ENCODE measurements at places on chromosomes 3 and 15.

- peak; percentile 46 for DNase-seq
Measured at GRCh38 chr15:80779658-80780415, 667 bp downstream of the CEMIP start.

DNA sequence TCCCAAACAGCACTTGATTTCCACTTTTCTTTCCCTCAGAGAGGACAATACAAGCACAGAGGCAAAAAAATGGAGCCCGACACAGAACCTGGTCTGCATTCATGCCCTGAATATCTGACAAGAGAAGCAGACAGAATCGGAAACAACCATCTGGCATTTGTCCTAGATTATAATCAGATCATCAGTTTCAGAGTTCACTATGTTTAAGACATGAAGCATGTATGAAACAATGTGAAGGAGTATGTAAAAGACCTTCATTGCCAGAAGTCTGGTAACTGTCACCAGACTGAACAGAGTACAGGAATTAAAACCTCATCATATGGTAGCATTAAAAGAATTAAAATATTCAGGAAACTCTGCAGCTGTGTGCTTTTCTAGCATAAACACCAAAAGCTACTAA lies 65.0 kb downstream of the SETD2 start:
- no peak for DNase-seq

GRCh38 chr3:107916171-107916570 lies 174.7 kb downstream of the CD47 start:
- DNase-seq: no peak

DNA sequence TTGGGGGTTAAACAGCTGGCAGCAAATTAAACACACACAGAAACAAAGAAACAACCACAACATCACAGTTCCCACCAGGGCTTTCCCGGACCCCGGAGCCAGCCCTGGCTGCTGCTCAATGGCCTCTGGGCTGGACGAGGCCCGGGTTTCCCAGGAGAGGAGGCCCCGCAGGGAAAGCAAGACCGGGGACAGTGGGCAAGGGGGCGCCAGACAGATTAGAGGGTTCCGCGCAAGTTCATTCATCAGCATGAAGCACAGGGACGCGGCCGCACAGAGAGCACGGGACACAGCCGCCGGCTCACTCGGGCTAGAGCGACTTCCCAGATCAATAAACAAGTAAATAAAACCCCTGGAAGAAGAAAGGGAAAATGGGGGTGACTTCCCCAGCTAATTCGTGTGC lies 66.4 kb upstream of the RPL32 start:
- no peak for DNase-seq

DNA sequence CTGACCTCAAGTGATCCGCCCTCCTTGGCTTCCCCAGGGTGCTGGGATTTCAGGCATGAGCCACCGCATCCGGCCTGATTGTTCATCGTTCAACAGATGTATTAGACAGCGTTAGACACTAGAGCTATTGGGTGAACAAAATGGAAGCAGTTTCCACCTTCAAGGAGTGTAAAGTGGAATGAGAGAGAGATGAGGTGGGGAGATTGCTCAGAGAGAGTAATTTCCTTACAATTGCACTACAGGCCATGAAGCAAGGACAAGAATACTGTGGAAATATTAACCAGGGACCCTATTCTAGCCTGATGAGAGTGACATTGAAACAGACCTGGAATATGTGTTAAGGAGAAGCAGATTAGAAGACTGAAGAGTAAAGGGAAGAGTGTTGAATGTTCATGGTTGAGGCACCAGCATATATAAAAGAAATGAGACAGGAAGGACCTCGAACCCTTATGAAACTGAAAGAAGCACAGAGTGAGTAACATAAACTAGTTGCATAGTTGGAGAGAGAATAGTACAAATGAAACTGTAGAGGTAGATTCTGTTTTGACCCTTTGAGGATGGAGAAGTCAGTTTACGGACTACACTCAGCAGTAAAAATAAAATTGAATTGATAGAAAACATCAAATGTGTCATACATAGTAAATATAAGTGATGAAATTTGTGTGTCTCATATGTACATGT lies 7.2 kb downstream of the RTF1 start:
- no peak for DNase-seq

DNA sequence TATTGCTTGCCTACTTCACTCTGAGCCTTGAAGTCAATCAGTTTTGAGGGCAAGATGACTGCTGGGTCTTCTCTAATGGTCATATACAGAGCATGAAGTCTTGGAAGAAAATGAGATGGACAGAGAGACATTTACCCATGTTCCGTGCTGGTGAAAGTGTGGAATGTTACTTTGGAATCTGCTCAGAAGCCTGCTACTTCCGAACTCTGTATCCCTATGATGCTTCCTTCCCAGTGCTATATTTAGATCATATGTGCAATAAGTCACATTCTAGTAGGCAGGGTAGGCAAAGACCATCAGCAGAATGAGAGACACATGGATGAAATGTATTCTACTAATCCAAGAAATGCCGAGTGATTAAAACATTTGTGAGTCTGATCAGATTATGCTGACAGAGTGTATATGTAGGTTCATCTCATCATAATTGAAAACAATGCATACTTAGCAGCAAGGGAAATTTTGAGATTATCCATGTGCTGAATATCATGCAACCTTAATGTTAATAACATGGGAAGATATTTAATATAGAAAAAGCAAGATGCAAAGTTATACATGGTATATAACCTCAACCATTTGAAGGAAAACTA lies 60.5 kb downstream of the RAB7A start:
- no peak for DNase-seq

DNA sequence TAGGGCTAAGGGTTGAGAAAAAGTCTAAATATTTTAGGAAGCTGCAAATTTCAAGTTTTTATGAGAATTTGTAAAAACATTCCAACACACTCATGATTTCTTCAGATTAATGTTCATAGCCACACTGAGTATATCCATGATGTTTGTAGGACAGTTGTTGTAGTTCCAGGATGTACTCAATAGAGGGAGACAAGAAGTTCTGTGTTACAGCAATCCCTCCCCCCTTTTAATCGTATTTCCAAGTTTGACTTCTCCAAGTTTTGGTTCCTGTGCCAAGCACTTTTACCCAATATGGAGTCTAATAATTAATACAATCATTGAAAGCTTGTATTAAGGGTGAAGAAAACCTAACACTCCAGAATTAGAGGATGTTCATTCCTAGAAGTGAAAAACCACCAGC lies 143.4 kb downstream of the FEZF2 start:
- DNase-seq: no peak

- DNase-seq: no peak
Measured at GRCh38 chr3:31004025-31004678, 109.7 kb upstream of the GADL1 start.

All from dorsolateral prefrontal cortex (tissue), 122 donors.